ENCODE measurements at places on chromosomes 4 and X.

GRCh38 chr4:72451349-72451748 is 117.7 kb downstream of the ADAMTS3 start:
- DNase-seq = no peak

GRCh38 chrX:23981222-23981621 is 45.8 kb downstream of the KLHL15 start:
- no peak for DNase-seq

GRCh38 chr4:2274320-2275043 is 12.6 kb upstream of the MXD4 start:
- DNase-seq = no peak

DNA sequence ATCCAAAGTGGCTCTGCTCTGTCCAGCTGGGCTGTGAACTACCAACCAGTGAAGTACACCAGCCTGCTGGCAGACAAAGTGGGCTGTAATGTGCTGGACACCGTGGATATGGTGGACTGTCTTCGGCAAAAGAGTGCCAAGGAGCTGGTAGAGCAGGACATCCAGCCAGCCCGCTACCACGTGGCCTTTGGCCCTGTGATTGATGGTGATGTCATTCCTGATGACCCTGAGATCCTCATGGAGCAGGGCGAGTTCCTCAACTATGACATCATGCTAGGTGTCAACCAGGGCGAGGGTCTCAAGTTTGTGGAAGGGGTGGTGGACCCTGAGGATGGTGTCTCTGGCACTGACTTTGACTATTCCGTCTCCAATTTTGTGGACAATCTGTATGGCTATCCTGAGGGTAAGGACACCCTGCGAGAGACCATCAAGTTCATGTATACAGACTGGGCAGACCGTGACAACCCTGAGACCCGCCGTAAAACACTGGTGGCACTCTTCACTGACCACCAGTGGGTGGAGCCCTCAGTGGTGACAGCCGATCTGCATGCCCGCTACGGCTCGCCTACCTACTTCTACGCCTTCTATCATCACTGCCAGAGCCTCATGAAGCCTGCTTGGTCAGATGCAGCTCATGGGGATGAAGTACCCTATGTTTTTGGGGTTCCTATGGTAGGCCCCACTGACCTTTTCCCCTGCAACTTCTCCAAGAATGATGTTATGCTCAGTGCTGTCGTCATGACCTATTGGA is 22.6 kb downstream of the NLGN3 start:
- DNase-seq = no peak

GRCh38 chrX:3638280-3638873 is 75.1 kb downstream of the PRKX start:
- DNase-seq = no peak

DNA sequence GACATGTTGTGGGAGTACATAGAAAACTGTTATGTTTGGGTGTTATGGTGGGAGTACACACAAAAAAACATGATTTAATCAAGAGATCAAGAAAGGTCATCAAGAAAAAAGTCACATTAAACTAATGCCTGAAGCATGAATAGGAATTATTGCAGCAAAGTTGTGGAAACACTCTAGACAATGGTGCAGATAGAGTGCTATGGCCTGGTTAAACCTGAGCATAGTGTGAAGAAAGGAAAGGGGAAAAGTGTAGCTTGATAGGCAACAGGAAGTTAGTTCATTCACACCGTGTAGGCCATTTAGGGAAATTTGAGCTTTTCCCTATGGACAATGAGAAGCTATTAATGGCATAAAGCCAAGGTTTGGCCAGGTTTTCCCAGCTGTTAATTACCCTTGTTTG is 162.1 kb upstream of the EMCN start:
- DNase-seq = no peak

GRCh38 chr4:140267576-140267975 is 105.9 kb upstream of the SCOC start:
- DNase-seq = no peak

DNA sequence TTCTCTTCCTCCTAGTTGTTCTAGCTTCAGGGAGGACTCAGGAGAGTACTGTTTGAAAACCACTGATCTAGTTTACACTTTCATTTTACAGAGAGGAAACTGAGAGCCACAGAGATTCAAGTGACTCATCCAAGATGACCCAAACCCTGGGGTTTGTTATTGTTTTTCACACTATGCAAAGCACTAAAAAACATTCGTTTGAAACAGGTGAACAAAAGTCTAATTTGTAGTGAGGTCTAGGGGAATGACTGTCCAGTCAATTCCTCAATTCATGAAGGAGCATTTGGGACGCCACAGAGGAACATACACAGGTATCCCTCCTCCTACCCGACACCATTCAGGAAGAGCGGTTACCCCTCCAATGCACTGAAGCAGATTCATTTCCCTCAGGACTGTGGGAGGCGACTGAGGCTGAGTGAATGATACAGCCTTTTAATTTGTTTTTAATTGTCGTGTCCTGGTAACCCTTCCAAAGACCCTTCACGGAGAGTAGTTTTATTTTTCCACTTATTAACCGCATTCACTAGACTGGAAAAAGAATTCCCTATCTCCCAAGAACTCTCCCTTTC is 30.3 kb downstream of the TLR10 start:
- no peak for DNase-seq

DNA sequence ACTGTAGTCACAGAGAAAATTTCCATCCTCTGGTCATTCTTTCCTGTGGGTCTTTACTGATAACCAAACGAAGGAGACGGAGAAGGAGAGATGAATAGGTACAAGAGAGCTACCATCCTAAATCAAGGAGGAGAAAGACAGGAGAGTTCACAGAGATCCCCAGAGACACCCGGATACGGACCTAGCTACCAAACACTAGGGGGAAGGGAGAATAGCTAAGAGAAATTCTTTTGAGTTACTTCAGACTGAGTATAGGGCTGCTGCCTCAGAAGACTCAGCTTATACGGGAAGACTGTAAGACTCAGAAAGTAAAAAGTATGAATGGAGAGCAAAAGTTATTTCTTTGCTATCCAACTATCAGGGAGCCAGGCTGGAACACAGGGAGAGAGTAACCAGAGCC is 572.1 kb downstream of the C4orf33 start:
- no peak for DNase-seq

DNA sequence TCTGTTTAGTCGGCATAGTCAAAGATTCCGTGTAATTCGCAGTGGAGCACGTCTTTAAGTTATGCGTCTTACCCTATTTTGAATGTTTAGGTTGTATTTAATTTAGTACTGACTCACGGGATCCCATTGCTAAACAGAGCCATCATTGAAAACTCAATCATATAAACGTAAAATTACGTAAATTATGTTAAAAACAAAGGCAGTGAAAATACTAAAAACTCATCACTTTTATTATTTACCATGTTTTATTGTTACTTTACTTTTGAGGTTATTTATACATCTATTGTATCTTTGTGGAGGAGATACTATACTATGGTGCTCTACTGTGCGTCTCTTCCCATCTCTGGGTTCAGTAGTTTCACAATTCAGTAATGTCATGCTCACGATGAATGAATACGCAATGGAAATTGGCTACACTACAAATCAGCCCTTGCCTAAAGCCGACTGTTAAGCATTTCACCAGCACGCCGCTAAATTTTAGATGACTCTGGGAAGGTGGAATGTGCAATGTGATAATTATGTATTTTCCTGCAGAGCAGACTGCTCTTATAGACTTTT is 944 bp downstream of the FUNDC2 start:
- DNase-seq = no peak

DNA sequence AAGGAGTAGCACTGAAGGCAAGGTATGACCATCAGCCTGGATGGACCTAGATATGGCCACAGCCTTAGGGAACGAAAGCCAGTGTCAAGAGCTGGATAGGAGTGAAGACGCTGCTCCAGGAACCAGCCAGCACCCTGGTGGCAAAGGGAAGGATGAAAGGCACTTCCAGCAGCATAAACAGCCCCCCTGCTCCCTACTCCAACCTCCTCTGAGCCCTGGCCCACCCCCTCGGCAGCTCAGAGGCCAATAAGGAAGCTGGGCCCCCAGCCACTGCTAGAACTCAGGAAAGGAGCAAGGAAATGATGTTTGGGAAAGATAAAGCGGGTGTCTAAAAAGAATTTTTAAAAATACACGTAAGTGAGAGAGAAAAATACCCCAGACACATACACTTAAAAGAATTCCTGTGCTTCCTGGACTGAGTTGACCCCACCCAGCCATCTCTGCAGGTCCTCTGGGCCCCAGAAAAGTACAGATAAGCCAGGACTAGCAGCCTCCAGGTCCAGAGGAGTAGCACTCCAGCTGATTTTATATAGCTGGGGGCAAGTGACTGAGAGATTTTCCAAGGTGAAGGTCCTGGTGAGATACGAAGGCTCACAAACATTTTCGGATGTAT is 170.4 kb downstream of the SHROOM4 start:
- DNase-seq = no peak

DNA sequence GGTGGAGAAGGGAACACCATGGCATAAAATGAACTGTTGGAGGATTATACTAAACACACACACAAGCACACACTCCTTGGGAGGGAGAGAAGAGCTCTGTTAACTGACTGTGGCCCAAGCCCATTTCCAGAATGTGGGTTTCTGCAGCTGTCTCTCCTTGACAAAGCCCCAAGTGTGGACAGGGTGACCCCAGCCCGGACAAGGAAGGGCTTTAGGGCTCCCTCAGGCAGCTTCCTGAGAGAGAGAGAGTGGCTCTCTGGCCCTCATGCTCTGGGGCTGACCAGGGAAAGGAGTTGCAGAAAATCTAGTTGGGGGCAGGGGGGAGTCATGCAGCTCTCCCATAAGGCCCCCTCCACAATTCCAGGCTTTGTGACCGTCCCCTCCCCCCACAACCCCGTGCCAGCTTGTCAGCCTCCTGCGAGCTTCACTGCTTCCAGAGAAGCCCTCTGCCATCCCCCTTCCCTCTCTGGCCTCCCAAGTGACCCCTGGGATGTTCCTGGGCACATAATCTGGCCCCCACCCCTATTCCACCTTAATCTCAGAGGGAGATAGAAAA is 590 bp downstream of the ARHGEF9 start:
- DNase-seq = no peak

DNA sequence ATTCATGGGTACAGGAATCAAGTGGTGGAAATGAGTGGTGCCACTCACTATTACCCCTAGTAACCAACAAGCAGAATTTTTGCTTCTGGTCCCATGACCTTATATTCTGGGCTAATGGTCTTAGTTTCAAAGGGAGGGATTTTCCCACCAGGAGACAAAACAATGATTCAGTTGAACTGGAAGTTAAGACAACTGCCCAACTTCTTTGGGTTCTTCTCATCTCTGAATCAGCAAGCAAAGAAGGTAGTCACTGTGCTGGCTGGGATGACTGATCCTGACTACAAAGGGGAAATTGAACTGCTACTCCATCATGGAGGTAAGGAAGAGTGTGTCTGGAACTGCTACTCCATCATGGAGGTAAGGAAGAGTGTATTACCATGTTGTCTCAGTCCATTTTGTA is 87.2 kb downstream of the IL13RA2 start:
- no peak for DNase-seq

- no peak for DNase-seq
Measured at GRCh38 chrX:65755786-65756185, 88.3 kb downstream of the MSN start.

DNA sequence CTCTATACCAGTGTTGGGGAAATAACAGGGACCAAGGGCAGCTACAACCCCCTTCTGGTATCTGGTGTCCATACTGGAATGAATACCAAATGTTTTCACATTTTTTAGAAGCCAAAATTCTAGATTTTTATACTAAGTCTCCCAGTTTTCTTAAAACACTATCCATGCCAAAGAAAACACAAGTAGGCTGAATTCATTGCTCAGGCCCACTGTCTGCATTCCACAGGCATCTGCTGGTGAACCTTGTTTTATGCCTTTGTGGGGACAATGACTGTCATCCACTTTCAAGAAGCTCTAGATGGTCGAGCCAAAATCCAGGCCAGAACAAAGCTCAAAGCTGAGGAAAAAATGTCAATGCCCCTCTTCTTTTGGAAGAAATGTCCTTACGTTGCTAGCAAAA is 213.4 kb upstream of the RASGEF1B start:
- no peak for DNase-seq

DNA sequence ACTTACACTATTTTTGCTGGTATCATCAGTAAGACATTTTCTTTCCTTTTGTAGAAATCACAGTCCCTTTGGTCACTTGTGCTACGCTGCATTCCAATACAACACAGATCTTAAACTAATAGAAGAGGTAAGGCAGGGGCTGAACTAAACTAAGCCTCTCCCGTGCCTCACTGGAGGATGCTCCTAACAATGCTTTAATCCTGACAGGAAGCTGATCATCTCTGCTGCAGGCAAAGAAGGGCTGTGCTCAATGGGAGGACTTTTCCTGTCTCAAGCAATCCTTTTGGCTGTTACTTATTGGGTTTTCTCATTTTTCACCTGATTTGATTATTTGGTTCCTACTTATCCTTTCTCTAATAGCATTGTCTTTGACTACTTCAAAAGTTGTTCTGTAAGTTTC is 583.1 kb downstream of the INPP4B start:
- no peak for DNase-seq

DNA sequence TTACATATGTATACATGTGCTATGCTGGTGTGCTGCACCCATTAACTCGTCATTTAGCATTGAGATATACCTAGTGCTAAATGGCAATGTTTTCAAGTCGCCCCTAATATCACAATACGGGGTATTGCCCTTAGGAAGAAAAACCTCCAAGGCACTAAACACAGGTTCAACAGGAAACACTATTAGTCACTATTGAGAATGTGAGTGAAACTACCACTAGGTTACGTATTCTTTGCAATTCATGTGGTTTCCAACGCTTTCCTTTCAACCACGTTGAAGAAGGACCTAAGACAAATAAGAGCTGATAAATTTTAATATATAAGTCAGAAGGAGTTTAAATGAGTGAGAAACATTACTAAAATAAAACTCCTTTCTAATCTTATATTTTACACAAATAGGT is 134.7 kb upstream of the SPANXN4 start:
- DNase-seq = no peak

DNA sequence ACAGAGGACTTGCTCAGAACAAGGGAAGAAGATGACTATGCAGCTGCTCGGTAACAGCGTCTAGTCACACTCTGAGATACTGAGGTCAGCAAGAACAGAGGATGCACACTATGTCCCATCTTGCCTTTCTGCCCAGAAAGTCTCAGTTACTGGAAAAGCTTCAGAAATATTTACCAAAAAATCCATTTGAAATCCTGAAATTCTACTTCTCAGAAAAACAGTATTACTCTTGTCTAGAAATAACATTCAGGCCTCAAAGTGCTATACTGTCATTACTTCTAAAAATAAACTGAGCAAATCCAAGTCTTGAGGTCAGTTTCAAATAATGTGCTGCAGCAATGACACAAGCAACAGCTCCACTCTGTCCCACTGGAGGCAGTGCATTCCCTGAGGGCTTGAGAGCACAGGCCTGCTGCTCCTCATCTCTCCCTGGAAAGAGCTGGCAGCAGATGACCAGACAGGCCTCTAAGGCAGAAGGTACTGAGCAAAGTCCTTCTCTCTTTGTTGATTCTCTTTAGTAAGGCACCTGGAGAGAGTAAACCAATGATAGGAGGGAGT is 76.9 kb downstream of the CAMK2D start:
- DNase-seq = no peak

DNA sequence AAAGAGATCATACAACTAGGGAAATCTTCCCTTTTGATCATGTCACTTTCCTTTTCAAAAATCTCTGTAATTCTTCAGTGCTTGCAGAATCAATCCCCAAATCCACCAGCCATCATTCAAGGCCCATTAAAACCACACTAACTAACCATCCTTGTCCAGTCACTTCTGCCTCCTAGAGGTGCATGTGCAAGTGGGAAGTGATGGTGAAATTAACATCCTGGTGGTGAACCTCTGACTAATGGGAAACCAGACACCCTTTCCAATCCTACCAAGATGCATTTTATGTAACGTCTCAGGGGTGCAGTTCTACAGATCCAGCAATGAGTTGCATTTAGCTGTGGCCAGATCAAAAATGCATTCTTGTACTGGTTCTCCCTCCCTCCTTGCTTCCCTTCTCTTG is 341.8 kb downstream of the RAPGEF2 start:
- no peak for DNase-seq
